Activated naive CD4-positive, alpha-beta T cell treated with anti-CD3 and anti-CD28 coated beads for 36 hours (primary cell): ENCODE measurements at places on chromosomes 6 and 20.

DNA sequence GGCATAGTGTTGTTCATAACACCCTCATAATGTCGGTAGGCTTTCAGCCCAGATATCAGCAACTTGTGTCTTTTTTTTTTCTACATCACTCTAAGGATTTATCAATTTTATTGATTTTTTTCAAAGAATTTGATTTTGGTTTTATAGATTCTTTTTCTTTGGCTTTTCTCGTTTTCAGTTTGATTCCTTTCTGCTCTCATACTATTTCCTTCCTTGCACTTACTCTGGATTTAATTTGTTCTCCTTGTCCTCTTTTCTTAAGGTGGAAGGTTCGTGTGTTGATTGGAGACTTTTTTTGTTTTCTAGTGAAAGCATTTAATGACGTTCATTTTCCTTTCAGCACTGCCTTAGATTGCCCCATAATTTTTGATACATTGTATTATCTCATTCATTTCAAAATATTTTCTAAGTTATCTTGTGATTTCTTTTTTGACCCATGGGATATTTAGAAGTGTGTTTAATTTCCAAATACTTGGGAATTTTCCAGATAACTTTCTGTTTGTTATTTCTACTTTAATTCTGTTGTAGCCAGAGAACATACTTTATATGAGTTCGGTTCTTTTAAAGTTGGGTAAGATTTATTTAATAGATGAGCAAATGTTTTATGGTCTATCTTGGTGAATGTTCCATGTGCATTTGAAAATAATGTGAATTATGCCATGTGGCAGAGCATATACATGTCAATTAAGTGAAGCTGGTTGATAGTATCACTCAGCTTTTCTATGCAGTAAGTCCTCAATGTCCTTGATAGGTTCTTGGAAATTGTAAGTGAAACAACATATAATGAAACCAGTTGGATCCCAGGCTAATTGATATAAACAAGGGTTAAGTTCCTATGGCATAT, 62.8 kb downstream of the IRF4 start:
- DNase-seq: no peak

DNA sequence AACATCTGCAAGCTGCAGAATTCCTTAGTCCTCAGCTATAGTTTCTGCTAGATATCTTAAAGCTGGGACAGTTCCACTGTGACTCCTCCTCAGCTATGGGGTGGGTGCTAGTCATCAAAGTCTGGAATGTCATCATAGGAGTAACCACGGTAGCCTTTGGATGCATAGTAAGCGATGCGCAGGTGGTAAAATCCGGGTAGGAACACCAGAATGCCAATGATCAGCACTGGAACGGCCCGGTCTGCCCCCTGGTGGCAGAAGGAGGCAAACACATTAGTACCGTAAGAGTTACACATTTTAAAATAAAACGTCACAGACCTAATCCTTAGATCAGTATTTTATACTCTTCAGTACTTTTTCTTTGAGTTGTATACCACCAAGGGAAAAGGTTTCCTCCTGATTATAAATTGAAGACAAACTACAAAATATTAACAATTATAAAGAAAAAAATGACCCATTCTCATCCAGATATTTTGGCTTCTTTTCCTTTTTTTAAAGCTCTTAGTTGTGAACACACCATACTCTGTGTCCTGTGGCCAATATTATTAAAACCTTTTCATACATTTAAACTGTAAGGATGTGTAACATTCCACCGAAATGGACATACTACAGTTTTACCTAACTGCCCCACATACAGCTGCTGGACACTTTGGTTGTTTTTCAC, 18.9 kb downstream of the PCNA start:
- peak; percentile 84 for DNase-seq

DNA sequence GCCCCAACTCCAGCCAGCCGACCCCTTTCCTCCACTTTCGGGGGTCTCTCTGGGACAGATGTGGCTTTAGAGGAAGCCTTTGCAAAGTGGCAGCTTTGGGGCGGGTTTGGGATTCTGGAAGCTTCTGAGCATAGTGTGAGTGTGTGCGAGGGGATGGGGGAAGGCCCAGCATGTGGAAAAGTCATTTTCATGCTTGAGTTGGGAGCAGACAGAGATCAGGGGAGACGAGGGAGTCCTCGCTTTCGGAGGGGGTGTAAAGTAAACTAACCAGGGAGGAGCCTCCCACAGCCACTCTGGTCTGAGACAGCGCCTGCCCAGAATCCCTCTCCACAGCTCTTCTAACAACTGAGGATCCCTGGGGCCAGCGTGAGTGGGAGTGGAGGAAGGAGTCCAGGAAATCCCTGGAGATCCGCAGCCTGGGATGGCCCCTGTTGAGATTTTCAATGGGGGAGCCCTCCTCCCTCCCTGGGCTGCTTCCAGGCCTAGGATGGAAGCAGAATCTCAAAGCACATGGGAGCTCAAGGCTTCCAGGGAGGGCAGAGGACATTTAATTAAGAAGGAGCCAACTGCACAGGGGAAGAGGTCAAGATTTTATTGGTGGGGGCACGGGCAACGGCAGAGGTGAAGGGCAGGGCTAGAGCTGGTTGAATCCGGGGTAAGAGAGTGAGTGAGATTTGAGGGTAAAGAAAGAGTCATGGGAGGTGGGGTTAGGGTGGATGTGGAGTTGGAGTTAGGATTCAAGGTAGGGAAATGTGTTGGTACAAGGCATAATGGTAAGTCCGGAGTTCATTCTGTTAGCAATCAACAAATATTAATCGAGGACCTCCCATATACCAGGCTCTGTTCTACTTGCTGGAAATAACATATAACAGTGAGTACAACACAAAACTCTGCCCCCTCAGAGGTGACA, 102.3 kb upstream of the FOXP4 start:
- no peak for DNase-seq

- peak; percentile 30 for DNase-seq
These were observed 169.7 kb upstream of the TNFAIP3 start for GRCh38 chr6:137697267-137697938.

DNA sequence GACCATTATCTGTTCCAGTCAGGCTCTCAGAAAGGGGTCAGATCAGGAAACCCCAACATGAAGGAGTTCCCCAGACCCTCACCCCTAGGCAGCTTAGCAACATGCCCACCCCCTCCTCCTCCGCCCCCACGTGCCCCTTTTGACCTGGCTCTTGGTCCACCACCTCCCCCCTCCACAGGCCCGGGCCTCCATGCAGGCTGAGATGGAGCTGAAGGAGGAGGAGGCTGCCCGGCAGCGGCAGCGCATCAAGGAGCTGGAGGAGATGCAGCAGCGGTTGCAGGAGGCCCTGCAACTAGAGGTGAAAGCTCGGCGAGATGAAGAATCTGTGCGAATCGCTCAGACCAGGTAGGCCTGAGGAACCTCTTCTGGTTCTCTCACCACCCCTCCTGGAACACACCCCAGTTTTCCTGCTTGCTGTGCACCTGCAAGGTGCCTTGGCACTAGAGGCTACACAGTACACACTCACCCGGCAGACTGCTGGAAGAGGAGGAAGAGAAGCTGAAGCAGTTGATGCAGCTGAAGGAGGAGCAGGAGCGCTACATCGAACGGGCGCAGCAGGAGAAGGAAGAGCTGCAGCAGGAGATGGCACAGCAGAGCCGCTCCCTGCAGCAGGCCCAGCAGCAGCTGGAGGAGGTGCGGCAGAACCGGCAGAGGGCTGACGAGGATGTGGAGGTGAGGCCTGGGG, 21.9 kb downstream of the DEF6 start:
- DNase-seq: no peak
